T-cell (primary cell): ENCODE measurements at places on chromosomes 16 and 17.

DNA sequence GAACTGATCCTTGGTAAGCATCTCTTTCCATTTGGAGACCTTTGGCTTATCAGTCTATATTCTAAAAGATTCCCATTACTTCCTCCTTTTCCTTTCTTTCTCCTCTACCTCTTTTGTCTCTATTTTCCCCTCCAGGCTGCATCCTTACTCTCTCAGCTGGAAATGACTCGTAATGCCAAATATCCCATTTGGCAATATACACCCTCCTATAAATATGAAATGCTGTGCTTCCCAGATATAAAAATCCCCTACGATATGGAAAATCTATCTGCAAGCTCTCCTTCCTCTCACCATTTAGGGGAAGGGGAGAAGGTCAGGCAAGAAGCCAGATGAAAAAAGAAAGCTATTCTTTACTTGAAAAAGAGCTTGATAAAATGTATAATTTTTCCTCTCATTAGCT, 39.9 kb downstream of the XPO6 start:
- peaks cover 71% of the 10 kb centered on the region for H3K36me3 ChIP-seq
- no peak for DNase-seq
- no peaks in the 10 kb centered on the region for H3K27me3 ChIP-seq

- peaks cover 7% of the 10 kb centered on the region for H3K4me1 ChIP-seq
- no peak overlapping the region for H3K27ac ChIP-seq
- H3K27me3 ChIP-seq, result no peaks in the 10 kb centered on the region
- no peak overlapping the region for H3K4me3 ChIP-seq
- no peaks in the 10 kb centered on the region for H3K36me3 ChIP-seq
Measured at GRCh38 chr17:57360266-57360665, 103.9 kb downstream of the MSI2 start.

GRCh38 chr16:82672676-82673075, 45.9 kb downstream of the CDH13 start:
- no peak for DNase-seq
- no peak overlapping the region for H3K27ac ChIP-seq
- H3K36me3 ChIP-seq, result no peaks in the 10 kb centered on the region
- no peak overlapping the region for H3K4me3 ChIP-seq
- no peaks in the 10 kb centered on the region for H3K4me1 ChIP-seq

DNA sequence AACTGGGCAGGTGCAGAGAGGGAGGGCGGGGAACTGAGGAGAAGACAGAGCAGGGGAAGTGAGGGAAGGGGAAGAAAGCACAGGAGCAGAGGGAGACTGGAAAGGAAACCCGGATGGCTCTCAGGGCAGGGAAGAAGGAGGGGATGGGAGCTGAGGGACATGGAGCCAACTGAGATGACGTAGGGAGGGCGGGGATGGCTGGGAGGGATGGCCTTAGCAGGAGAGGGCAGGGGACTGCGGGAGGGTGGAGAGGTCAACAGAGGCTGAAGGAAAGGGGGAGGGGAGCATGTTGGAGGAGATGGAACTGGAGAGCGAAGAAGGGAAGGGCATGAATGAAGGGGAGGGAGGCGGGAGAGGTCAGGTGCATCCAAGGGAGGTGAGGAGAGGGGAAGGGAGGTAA, 81.9 kb downstream of the KCNJ12 start:
- no peak for DNase-seq
- H3K27ac ChIP-seq, result no peak overlapping the region
- H3K4me3 ChIP-seq, result no peak overlapping the region
- H3K4me1 ChIP-seq, result peaks cover 19% of the 10 kb centered on the region

GRCh38 chr16:3583303-3584038, 6.3 kb upstream of the NLRC3 start:
- H3K4me1 ChIP-seq, result peaks cover 10% of the 10 kb centered on the region
- no peak overlapping the region for H3K4me3 ChIP-seq

DNA sequence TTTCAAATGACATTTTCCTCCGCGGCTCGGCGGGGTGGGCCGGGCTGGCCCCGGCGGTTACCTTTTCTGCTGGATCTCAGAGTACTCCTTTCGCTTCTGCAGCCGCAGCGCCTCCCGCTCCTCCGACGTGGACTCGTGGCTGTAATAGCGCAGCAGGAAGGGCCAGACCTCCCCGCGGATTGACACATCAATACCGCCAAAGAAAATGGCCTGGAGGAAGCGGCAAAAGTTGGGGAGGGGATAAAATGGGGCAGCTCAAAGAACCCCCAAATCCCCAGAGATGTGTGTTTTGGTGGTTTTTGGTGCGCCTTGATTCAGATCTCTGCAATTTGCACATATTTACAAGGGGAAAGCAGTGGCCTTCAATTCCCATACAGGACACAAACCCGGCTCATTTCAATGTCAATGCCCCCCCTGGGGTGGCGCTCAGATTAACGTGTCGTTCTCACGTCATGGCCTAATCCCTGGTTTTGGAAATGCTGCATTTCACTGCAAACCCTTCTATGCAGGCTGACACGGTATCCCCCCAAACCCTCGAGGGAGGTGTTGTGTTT, 85.9 kb downstream of the TBC1D16 start:
- no peak overlapping the region for H3K4me3 ChIP-seq
- peaks cover 3% of the 10 kb centered on the region for H3K27me3 ChIP-seq
- H3K27ac ChIP-seq, result no peak overlapping the region
- no peaks in the 10 kb centered on the region for H3K4me1 ChIP-seq
- DNase-seq, result no peak

- peaks cover 17% of the 10 kb centered on the region for H3K4me1 ChIP-seq
- no peaks in the 10 kb centered on the region for H3K36me3 ChIP-seq
- H3K4me3 ChIP-seq, result peak overlapping the region; percentile 41
- H3K27ac ChIP-seq, result peak overlapping the region; percentile 87
- H3K27me3 ChIP-seq, result no peaks in the 10 kb centered on the region
- DNase-seq, result peak; percentile 91
Measured at GRCh38 chr17:21275579-21276263, 8.8 kb upstream of the MAP2K3 start.

DNA sequence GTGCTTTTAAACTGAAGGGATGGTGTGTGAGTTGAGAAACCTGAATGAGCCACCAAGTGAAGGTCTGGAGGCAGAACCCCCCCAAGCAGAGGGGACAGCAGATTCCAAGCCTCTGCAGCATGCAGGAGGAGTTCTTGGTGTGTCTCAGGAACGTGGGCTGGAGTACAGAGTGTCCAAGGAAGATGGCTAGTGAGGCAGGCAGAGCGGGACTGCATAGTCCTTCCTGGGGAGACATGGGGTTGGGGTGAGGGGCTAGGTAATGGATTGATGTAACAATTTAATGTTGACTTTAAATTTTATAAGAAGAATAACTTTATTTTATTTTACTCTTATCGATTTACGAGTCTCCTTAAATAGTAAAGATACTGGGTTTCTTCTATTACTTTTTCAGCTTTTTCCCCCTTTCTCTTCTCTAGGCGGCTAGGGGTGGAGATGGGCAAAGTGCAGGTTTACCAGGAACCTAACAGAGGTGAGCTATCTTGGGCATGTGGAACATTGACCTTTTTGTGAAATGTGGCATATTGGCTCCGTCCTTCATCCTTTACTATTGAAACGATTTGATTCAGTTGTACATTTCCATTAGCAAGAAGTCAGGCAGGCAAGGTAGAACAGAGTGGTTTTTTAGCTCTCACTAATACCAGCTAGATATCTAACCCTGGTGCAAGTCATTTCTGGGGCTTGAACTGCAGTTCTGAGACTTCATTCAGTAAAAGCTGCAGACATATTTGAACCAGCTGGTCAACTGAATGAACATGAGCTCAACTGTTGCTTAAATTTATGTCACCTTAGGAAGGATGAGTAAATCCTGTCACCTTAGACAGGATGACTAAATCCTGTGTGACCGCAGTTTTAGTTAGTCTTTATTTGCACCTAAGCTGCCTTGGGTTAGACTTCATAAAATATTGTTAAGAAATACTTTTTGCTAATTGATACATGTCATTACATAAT, 9.2 kb downstream of the PRPSAP2 start:
- no peak overlapping the region for H3K4me3 ChIP-seq
- H3K4me1 ChIP-seq, result no peaks in the 10 kb centered on the region
- no peak overlapping the region for H3K27ac ChIP-seq
- H3K36me3 ChIP-seq, result no peaks in the 10 kb centered on the region
- no peaks in the 10 kb centered on the region for H3K27me3 ChIP-seq

DNA sequence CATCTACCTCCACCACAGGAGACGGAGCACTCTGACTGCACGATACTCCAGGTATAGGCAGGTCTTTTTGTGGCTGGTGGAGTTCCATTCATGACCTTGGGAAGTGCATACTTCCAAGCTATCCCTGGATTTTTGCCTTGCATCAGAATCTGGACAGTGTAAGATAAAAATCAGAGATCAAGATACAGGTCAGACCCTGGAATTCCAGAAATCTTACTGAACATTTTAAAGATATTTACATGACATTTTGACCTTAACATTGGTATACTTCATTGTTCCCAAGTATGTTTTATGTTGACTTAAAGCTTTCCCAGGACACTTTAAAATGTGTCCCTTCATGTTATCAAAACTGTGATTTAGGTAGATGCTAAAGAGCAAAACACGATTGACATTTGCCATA, 101.0 kb downstream of the SYCE1L start:
- no peak overlapping the region for H3K27ac ChIP-seq
- DNase-seq, result no peak
- H3K4me1 ChIP-seq, result no peaks in the 10 kb centered on the region
- no peaks in the 10 kb centered on the region for H3K27me3 ChIP-seq
- no peak overlapping the region for H3K4me3 ChIP-seq

- H3K4me3 ChIP-seq, result no peak overlapping the region
- H3K27me3 ChIP-seq, result peaks cover 2% of the 10 kb centered on the region
- DNase-seq, result no peak
- no peaks in the 10 kb centered on the region for H3K36me3 ChIP-seq
- H3K27ac ChIP-seq, result no peak overlapping the region
Measured at GRCh38 chr16:51049276-51049675, 101.8 kb downstream of the SALL1 start.

GRCh38 chr17:57914273-57915142, 40.7 kb downstream of the CUEDC1 start:
- no peak for DNase-seq
- no peaks in the 10 kb centered on the region for H3K4me1 ChIP-seq
- H3K36me3 ChIP-seq, result no peaks in the 10 kb centered on the region
- H3K27ac ChIP-seq, result no peak overlapping the region
- peaks cover 11% of the 10 kb centered on the region for H3K27me3 ChIP-seq
- no peak overlapping the region for H3K4me3 ChIP-seq

DNA sequence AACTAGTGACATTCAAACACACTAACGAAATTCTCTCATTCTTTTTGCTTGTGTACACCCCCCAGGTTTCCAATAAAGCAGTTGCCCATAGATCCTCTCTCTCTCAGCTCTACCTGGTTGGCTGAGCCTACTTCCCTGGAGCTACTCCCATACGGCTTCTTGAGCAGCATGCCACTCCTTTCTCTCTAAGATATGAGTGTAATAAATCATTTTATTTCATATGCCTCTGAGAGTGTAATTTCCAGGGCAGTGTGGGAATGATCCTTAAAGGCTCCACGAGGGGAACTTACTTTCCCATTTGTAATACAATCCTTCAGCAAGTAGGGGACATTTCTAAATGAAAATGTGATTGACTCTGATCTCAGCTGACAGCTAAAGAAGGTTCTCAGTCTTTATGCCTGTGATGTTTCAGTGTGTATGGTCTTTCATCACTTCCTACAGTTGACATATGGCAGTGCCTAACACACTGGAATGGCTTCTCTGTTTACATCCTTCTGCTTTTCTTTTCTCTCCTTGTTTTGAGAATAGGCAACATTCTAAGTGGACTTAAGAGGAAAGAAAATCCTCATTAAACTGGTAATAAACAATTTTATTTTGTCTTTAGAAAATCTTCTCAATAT, 1194.3 kb upstream of the CDH8 start:
- no peaks in the 10 kb centered on the region for H3K36me3 ChIP-seq
- H3K27ac ChIP-seq, result no peak overlapping the region
- H3K27me3 ChIP-seq, result no peaks in the 10 kb centered on the region
- H3K4me3 ChIP-seq, result no peak overlapping the region

- H3K27me3 ChIP-seq, result peaks cover 43% of the 10 kb centered on the region
- H3K4me3 ChIP-seq, result no peak overlapping the region
- peak; percentile 61 for DNase-seq
- H3K4me1 ChIP-seq, result peaks cover 40% of the 10 kb centered on the region
- peak overlapping the region; percentile 29 for H3K27ac ChIP-seq
- H3K36me3 ChIP-seq, result peaks cover 2% of the 10 kb centered on the region
Measured at GRCh38 chr17:78272181-78272913, 40.9 kb downstream of the TMEM235 start.

- peak overlapping the region; percentile 1 for H3K4me3 ChIP-seq
- no peak overlapping the region for H3K27ac ChIP-seq
- peaks cover 31% of the 10 kb centered on the region for H3K4me1 ChIP-seq
- no peaks in the 10 kb centered on the region for H3K36me3 ChIP-seq
- DNase-seq, result no peak
Measured at GRCh38 chr17:38591759-38592241, 14.0 kb downstream of the SRCIN1 start.
